ENCODE measurements at places on chromosomes 7 and 10.

GRCh38 chr7:33805630-33806233 lies 99.6 kb upstream of the BMPER start:
- DNase-seq, result no peak

- no peak for DNase-seq
These were observed 48.7 kb downstream of the EPC1 start for GRCh38 chr10:32298075-32298812.

DNA sequence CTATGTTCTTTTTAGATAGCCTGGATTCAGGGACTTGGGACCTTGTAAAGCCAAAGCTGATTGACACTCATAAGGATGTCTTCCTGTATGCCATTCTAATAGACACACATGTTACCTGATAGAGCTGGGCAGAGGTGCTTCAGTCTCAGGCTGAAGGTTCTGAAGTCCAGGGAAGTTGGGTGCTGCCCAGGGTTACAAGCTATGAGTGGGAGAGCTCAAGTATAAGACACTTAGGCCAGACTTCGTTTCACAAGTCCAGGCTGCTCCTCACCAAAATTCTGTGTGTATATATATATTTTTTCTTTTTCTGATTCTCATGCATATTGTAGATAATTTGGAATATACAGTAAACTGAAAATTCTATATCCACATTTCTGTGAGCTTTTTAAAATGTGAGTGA lies 144.2 kb downstream of the HDAC9 start:
- no peak for DNase-seq

DNA sequence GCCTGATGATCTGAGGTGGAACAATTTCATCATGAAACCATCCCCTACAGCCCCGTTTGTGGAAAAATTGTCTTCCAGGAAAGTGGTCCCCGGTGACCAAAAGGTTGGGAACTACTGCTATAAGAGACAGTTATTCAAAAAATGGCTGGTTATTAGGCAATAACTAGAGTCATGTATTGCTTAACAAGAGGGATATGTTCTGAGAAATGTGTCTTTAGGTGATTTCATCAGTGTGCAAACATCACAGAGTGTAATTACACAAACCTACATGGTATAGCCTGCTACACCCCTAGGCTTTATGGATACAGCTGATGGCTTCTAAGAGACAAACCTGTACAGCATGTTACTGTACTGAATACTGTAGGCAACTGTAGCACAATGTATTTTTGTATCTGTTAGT lies 71.3 kb upstream of the CSTF2T start:
- no peak for DNase-seq

- no peak for DNase-seq
These were observed 114.5 kb upstream of the INHBA start for GRCh38 chr7:41817386-41817785.

DNA sequence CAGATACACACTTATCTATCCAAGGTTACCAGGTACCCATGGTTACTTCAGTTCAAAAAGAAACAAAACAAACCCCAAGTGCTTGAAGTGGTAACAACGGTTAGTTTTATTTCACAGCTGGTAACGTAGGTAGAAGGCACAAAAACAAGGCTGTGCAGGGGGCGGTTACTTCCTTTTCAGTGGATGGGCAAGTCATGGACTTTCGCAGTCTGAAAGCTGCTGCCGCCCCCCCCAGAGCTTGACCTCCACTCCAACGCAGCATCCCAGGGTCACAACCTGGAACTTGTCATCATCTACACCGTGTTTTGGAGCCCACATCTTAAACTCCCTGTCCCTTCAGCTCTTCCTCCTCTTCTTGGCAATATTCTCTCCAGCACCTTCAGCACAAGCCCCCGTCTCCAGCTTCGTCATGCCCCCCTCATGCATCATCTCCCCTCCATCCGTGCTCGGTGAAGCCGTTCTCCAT lies 181.2 kb upstream of the ITGB1 start:
- peak; percentile 45 for DNase-seq

GRCh38 chr10:121414366-121415062 lies 183.7 kb downstream of the FGFR2 start:
- DNase-seq, result no peak

- DNase-seq, result no peak
These were observed 278.8 kb downstream of the CACNA2D1 start for GRCh38 chr7:82164813-82165212.

DNA sequence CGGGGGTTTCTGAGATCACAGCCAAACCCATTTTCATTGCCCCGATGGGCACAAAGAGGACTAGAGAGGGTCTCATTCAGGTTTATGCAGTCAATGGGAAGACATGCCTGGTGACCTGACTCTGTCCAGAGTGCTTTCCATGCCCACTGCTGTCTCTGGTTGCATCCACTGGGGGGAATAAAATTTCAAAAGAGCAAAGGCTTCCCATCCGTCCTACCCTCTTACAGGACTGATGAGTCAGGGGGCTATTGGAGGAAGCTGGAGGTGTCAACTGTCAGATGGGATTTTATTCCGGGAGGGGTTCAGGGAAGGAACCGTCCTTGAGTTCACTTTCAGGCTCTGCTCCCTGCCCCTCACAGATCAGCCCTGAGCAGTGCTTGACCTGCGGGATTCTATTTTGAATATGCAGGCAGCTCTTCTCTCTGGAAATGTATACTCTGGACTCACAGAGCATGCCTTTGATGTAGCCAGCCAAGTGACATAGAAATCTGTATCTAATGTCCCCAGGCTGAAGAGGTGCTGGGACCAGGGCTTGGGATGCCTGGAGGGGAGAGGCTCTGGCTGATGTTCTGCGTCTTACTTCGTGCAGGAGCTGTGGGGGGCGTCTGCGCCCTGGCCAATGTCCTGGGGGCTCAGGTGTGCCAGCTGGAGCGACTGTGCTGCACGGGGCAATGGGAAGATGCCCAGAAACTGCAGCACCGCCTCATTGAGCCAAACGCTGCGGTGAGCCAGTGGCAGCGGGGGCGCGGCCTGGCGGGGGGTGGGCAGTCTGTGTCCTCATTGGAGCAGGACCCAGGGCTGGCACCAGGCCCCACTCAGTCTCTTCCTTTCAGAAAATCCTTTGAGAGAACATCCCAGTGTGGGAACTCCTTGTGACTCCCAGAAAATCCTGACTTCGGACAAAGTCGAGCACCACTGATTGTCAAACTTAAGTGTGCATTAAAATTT lies 12.0 kb downstream of the C10orf62 start:
- no peak for DNase-seq

DNA sequence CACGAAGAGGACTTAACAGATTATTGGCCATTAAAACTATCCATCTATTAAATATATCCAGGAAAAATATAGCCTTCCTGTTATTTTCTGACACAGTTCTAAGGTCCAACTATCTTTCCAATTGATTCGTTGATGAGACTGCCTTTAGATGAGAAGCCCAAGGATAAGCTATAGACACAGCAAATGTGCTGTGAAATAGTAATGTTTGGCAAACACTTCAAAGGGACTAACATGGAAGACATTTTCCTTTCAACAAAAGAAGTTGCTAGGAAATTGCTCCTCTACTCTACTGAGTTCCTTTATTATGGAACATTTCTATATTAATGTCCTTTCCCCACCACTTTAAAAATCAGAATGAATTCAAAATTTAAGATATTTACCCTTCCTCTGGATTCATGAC lies 38.5 kb downstream of the CCDC186 start:
- no peak for DNase-seq
